ENCODE measurements at places on chromosomes 7 and 10.

DNA sequence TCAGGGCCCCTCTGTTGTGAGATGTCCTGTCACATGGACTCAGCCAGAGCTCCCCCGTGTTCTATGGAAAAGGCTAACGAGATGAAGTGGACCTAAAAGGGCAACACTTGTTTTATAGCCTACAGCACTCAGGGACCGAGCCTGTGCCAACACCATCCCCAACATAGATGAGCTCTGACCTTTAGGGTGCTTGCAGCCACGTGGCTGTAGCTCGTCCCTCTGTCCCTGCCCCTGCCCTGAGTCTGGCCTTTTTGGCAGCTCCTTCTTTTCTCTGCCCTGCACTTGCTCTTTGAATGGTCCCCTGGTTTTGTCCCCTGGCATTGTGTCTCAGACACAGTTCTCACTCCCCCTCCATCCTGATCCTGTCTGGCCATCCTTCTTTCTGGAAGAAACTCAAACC lies 81.2 kb upstream of the GDF10 start:
- DNase-seq: no peak

DNA sequence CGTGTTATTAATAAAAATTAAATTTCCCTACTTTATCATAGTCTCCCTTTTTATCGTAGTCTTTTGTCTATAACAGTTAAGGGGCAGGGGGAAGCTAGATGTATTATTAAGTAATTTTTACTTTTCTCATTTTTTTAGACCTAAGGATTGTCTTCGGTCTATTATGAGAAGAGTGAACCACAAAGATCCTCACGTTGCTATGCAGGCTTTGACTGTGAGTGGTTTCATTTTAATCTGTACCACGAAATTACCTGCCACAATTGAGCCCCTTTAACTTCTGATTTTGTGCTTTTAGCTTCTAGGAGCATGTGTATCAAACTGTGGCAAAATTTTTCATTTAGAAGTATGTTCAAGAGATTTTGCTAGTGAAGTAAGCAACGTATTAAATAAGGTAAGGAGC lies 40.6 kb downstream of the STAM start:
- DNase-seq: no peak

GRCh38 chr10:115432188-115432819 lies 339.1 kb downstream of the ATRNL1 start:
- peak; percentile 21 for DNase-seq

- DNase-seq: no peak
Observed at GRCh38 chr7:26319636-26320035, 28.0 kb downstream of the SNX10 start.

DNA sequence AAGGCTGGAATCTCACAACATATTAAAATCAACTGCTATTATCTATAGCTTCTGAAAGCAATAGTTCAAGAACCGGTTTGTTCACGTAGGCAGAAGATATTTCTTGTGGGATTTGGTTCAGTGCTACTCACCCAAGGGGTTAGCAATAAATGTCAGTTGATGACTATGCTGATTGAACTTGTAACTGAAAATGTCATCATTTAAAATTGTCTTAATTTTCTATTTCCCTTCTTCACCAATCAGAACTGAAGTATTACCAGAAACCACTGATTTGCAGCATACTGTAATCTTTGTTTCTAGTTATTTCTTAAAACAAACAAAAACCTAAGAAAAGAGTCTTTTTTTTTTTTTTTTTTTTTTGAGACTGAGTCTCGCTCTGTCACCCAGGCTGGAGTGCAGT lies 46.1 kb downstream of the CPEB3 start:
- no peak for DNase-seq

DNA sequence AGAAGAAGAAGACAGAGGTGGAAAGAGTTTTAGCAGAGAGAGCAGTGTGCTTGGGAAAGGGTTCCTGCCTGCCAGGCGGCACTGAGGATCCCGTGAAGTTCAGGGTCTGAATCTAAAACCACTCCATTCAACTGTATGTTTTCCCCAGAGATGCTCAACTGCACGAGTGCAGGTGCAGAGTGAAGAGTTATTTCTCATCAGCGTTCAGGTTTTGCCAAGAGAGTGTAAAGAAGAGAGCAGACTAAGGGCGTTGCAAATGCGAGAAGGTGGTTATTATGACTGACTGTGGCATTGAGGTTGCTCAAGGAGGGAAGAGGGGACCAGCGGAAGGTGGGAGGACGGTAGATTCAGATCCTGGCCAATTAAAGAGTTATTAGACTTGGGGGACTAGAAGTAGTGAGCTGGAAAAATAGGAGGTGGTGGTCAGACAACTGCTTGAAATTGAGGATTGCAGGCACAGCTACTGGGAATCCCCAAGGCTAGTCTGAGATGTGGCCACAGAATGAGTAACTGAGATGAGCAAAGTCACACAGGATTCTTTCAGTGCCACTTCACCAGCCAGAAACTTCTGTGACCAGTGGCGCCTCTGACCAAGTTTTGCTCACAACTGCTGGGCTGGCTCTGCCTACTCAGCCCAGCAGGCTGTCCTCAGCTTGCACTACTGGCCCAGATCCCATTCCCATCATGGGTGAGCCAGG lies 29.1 kb downstream of the STRA8 start:
- no peak for DNase-seq

DNA sequence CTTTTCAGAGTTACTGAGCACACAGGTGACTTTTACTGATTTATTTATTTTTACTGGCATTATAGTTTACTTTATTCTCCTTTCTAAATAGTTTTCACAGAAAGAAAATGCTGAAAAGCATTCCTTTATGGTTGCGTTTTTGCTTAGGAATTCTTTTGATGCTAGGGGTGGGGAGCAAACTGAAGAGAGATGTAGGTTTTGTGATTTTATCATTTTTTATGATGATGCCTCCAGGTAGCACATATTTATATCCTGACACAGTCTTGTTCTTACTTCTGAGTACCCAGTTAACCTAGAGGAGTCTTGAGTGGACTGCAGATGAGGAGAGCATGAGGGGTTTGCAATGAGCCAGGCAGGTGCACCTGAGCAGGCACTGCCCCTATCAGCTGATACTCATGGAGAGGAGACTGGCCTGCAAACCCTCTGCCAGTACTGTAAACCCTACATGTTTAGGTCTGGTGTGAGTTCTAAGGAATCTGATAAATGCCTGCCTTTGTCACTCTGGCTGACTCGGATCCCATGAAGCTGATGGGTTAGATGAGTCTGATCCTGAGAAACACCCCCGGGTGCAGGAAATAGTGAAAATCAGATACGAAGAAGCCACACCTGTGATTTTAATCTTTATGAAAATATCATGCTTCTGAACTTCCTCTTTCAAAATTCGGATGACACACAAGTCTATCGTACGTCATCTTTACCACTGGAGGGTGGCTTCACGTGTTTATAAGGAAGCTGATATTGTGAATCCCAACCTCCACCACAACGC lies 302.9 kb downstream of the WDR37 start:
- DNase-seq: no peak

DNA sequence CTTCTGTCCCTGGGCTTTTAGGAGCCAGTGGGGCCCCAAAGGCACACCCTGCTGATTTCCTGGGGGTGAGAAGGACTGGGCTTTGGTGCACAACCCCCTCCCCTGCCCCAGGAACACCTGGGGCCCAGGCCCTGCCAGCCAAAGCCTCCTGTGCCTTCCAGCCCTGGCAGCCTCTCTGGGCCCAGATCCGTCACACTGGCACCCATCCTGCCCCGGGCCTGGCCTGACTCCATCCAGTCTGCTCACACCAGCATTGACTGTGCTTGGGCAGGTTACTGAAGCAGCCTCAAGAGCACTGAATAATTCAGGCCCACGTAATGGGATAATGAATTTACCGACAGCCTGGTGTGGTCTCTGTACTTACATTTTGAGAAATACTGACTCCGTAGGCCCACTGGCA lies 12.0 kb upstream of the COMTD1 start:
- no peak for DNase-seq

DNA sequence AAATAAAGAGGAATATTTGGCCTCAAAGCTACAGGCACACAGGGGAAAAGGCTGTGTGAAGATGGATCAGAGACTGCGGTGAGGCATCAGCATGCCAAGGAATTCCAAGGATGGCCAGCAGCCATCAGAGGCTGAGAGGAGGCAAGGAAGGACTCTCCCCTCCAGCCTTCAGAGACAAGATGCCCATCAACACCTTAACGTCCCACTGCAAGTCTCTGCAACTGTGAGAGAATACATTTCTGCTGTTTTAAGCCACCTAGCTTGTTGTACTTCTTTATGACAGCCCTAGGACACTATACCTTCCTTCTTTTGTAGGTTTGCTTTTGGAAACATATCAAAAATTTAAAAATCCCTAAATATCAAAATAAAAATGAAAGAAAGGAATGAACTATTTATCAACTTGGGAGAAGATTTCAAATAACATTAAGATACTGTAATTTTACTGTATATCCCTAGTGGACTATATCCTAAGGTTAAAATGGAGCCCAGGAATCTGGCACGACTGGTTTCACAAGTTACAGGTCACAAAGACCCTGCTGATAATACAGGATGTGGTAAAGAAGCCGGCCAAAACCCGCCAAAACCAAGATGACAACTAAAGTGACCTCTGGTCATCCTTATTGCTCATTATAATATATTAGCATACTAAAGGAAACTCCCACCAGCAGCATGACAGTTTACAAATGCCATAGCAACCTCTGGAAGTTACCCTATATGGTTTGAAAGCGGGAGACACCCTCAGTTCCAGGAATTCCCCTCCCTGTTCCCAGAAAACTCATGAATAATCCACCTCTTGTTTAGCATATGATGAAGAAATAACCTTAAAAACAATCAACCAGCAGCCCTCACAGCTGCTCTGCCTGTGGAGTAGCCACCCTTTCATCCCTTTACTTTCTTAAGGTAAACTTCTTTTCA lies 185.2 kb downstream of the AVL9 start:
- no peak for DNase-seq

- no peak for DNase-seq
Observed at GRCh38 chr10:30036341-30036740, 23.0 kb downstream of the JCAD start.

GRCh38 chr7:12199363-12199762 lies 11.7 kb upstream of the TMEM106B start:
- peak; percentile 5 for DNase-seq

DNA sequence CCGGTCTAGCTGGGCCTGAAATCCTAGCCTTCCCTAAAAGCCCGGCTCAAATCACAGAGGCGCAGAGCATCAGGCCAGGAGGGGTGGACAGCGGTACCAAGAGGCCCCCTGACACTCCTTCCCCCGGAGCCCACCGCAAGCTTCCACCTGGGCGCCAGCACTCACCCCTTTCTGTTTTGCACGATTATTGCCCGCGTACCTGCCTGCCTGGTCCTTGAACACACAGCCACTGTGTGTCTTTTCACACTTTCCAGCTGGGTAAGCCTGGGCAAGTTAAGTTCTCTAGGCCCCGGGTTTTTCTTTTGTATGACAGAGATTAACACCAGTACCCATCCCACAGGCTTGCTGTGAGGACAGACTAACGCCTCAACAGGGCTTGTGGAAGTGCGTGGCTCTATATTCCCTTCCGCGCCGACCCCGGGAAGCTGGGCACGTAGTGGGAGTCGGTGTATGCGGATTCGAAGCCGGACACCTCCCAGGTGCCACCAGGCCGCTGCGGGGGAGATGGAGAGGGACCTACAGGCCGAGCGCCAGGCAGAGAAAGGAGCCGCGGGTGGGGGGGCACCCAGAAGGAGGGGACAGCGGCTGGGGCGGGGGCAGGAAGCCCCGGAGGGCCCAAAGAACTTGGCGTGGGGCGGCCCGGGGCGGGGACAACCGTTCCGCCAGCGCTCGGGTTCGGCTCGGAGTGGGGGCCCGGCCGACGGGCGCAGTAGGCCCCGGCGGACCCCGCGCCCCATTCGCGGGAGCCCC lies 792 bp downstream of the ZNF746 start:
- no peak for DNase-seq

DNA sequence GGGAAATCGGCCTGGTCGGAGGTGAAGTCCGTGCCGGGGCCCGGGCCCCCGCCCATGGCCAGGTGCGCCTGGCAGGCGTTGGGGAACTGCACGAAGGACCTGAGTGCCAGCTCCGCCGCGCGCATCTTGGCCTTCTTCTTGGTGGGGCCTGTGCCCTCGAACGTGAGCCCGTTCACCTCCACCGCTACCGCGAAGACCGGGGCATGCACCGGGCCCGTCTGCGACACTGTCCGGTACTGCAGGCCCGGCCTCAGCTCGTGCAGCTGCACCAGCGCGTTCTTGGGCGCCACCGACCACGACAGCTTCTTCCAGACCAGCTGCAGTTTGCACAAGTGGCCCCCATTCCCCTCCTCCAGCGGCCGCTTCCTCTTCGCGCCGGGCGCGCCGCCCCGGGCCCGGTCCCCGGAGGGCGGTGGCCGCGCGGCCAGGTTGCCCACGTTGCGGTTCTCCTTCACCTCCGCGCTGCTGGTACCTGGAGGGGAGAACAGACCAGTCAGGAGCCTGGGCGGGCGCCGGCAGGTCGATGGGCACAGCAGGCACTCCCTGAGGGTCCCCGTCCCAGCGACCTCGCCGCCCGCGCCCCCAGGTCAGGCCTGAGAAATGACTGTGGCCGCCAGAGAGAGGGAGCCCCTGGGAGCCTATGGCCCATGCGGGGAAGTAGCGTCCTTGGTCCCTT lies 307.4 kb downstream of the WDR37 start:
- DNase-seq: no peak

DNA sequence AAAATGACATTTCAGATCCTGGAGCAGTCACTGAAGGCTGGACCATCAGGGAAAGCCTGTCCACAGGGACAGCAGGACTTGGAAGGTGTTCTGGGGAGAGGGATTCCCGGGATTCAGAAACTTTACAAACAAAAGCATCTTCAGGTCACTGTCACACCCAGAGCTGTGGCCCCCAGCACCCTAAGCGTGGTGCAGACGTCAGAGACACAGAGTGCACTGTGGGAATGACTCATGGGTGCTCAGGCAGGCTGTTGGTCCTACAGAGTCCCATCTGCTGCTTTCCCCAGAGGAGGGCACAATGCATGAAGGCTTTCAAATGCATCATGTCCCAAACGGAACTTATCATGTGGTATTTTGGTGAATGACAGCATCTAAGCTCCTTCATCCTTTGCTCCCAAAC lies 13.1 kb upstream of the LRMDA start:
- no peak for DNase-seq

DNA sequence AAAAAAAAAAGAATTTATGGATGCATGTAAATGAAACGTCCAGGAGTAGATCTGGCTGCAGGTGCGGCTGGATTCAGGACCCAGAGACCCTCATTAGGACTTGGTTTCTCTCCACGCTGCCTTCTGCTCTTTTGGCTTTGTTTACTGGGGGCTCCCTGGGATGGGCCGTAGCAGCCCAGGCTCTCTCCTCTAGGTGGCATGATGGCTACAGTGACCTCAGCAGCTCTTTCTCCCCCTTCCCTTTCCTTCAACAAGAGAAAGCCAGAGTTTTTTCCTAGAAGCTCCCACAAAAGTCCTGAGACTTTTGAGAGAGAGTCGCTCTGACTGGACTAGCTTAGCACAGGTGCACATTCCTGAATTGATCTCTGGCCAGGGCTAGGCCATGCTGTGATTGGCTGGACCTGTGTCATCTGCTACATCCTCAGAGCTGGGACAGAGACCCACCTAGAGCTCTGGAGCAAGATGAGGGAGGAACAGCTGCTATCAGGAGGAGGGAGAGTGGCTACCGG lies 67.8 kb upstream of the PDCD4 start:
- no peak for DNase-seq

DNA sequence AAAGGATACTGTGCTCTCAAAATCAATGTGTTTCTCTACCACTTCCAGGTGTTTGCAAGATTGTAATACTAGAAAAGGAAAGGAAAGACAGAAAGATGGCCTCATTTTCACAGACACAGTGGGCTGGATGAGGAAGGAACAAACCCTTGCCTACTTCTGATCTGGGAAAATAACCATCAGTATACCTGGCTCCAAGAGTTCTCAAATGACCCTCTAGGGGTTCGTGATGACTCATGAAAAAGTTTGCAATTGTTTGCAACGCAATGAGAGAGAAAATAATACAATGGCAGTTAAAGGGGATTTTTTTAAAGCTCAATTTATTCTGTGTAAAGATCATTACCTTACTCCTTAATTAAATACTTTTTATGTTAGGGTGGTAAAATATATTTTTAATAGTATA lies 197.6 kb upstream of the INHBA start:
- DNase-seq: no peak

Measured in SW 1271 (cell line).